ENCODE measurements at places on chromosomes 12 and 14.

GRCh38 chr12:778615-779014 is 26.2 kb downstream of the WNK1 start:
- no peak for DNase-seq

GRCh38 chr12:6769666-6770065 is 2.7 kb upstream of the LAG3 start:
- DNase-seq: no peak

GRCh38 chr14:57274551-57274950 is 5.8 kb downstream of the AP5M1 start:
- DNase-seq: no peak

DNA sequence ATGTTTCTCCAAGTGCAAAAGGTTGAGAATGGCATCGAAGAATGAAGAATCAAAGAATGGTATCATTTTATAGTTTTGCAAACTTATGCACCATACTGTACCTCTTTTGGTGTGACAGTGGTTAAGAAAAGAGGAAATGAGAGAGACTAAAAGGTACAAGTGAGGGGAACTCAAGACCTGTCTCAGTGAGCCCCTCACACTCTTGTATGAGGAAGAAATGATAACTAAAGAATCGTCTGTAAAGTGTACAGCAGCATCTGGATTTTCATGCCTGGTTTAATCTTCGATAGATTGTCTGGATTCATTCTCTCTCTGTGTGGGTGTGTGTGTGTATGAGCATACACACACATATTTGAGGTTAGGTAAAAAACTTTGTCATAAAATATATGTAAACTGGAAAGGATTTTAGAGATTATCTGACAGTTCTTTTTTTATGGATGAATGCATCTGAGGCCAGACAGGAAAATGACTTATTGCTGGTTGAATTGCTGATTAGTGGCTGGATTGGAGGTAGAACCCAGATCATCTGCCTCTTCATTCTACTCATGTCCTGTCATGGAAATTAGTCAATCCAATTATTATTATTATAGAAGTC is 16.0 kb upstream of the SLC38A2 start:
- no peak for DNase-seq

DNA sequence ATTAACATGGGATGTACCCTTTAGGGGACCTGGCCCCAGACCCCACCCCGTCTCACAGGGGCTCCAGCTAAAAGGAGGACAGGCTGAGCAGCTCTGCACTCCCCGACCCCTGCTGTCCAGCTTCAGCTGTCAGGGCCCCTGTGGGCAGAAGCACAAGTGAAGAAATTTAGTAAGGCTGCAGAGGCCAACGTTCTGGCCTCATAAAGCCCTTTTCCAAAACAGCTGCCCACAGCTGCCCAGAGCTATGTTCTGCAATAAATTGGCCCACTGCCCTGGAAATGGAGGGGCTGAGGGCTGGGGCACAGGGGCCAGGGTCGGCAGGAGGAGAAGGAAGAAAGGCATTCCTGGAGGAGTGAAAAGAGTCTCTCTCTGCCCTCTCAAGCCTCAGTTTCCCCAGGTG is 357.1 kb downstream of the BCL11B start:
- DNase-seq: no peak

DNA sequence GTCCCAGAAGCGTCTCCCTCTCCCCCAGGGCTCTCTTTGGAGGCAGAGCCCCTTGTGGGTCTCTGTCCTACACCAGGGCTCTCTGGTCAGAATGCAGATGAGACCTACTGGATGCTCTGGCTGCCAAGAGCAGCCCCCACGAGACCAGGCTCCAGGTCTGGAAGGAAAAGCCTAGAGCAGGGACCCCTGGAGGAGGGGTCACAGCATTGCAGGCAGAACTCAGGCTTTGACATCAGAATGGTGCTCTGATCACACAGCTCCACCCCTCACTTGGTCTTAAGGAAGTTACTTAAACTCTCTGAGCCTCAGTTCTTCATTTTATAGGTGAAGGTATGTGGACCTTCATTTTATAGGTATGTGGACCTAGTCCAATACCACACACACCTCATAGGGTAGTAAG is 83.1 kb downstream of the ARL6IP4 start:
- no peak for DNase-seq

DNA sequence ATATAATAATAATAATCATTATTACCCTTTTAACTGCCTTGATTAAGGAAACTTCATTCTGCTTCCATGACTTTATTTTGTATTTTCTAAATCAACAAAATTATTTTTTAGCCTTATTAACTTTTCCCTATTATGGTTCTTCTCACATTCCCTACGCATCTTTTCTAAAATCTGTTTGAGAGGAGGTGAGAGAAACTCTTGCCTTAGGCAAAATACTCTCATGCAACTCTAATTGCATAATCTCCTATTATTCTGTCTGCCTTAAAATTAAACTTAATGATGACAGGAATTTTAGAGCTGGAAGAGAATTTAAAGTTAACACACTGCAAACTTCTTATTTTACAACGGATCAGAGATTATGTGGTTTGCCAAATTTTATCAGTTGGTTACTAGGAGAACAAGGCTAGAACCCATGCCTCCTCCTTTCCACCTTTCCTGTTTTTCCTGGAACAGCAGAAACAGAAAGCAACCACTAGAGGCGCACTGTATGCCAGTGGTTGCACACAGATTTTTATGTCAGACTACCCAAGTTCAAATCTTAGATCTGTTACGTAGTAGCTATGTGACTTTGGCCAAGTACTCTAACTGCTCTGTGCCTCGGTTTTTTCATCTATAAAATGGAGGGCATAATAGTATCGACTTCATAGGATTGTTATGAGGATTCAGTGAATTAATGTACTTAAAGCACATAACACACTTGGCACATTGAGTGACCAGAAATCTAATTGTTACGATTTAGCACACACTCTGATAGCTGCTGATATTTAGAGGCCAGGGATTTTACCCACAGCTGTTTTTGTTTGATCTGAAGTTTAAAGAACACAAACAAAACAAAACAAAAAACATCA is 4.3 kb upstream of the BRMS1L start:
- no peak for DNase-seq

- no peak for DNase-seq
Measured at GRCh38 chr14:104016873-104017650, 68.4 kb upstream of the ASPG start.

GRCh38 chr12:131559517-131560516 is 151.1 kb upstream of the SFSWAP start:
- no peak for DNase-seq

GRCh38 chr12:38162013-38162412 is 154.6 kb upstream of the ALG10B start:
- no peak for DNase-seq

GRCh38 chr14:92613008-92613658 is 99.6 kb downstream of the RIN3 start:
- DNase-seq: peak; percentile 58

GRCh38 chr14:101557321-101557695 is 4.0 kb upstream of the DIO3 start:
- DNase-seq: no peak

GRCh38 chr12:105221583-105222283 is 14.2 kb downstream of the APPL2 start:
- no peak for DNase-seq

DNA sequence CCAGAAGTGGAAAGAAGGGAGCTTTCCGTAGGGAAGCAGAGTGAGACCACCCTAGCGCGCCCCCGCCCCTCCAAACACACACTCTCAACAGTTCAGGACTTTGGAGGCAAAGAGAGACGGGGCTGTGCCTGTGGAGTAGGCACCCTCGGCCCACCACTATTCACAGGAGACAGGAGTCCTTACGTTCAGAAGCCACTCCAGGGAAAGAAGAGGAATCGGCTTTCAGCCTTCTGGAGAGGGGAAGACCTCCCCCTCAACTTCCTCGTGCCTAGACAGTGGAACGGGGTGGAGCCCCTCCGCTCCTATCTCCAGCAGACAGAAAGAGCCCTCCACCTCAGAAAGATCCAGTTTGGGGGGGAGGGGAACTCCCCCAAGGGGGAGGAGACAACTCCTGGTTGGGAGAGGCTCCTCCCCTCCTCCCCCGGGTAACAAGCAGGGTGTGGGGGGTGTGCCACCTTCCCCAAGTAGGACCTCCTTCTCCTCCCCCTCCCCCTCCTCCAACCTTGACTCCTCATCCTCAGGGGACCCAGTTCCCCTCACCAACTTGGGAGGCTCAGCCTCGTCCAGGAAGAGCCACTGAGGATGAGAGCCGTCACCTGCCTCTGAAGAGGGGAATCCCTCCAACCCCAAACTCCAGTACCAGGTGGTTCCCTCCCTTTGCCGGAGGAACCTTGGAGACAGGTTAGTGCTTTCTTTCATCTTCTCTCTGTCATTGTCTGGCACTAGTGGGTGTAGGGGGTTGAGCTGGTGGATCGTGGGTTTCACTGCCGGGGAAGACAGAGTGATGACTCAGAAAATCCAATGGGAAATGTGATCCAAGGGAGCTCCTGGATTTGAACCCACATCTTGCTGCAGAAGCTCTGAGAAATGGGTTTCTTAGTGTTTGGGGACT is 883 bp downstream of the FOXJ2 start:
- no peak for DNase-seq

DNA sequence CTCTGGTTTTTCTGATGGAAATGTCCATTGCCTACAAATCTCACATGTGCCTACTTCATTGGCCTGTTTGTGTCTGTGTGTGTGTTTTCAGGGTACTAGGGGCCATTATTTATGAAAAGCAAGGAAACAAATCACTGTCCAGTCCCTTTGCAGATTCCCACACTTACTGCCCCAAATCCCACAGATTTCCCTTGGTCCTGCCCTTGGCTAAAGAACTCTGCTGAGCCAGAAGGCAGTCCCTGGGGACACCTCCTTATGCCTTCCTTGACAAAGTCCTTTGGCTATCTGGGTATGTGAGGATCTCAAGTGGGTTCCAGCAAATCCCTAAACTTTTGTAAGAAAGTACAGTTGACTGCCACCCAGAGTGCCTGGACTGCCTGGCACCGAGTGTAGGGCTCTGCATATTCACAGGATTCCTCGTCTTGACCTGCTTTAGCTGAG is 388.1 kb downstream of the BCAT1 start:
- DNase-seq: no peak

DNA sequence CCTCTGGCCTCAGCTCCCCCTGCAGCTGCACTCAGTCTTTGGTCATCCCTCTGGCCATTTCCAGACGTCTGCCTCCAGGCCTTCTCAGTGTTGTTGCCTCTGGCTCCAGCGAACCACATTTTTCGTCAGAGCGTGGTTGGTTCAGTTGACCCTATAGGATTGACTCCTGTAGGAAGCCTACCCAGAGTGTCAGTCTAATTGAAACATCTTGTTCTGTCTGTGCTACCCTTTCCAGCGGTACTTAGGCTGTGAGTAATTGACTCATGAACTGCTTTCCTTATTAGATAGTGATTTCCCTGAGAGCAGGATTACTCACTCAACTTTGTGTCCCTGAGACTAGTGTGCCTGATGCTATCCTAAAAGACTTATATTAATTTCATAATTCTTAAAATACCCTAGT is 373.2 kb downstream of the ATP23 start:
- DNase-seq: no peak

DNA sequence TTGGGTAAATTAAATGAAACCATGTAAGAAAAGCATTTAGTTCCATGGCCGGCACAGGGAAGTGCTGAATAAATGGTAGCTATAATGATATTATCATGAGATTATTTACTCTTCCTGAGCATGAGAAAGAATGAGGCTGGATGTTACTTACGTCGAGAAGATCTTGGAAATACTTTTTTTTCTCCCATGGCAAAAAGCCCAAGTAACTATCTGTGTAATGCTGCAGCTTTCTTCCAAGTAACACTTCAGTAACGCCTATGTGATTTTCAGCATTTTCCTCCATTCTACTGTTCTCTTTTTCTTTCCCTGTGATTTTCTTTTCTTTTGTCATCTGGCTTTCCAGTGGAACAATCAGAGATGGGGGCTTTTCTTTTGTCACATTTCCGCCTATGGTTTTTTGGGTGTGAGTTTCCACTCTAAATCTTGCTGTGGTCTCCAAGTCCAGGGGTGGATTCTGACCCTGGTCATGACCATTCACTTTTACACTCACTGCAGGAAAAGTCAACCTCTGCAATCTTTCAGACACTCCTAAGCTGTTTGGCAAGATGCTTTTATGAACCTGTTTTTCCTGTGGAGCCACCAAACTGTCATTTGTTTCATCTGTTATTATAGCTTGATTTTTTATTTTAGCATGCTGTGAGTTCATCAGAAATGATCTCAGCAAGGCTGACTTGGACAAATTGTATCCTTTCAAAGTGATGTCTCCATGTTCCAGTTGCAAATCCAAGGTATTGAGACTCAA is 25.0 kb upstream of the SYCP3 start:
- DNase-seq: no peak

- DNase-seq: no peak
Measured at GRCh38 chr12:5901416-5901815, 43.6 kb downstream of the ANO2 start.

DNA sequence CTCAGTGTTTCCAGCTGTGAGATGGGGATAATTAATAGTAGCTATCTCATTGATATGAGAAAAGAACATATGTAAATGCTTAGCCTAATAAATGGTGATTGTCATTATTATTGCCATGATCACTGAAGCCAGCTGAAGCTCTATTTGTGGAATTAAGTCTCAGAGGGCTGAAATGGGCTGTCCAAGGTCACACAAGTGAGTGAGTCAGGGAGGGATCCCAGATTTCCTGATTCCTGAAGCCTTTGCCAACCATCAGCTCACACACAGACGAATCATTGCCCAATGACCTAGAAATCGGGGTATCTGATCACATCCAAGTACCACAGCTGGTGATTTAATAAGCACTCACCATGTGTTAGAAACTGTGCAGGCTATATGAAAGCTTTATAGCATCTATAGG is 21.6 kb upstream of the TMEM229B start:
- no peak for DNase-seq

GRCh38 chr12:11949738-11950411 is 120.9 kb upstream of the BCL2L14 start:
- no peak for DNase-seq

DNA sequence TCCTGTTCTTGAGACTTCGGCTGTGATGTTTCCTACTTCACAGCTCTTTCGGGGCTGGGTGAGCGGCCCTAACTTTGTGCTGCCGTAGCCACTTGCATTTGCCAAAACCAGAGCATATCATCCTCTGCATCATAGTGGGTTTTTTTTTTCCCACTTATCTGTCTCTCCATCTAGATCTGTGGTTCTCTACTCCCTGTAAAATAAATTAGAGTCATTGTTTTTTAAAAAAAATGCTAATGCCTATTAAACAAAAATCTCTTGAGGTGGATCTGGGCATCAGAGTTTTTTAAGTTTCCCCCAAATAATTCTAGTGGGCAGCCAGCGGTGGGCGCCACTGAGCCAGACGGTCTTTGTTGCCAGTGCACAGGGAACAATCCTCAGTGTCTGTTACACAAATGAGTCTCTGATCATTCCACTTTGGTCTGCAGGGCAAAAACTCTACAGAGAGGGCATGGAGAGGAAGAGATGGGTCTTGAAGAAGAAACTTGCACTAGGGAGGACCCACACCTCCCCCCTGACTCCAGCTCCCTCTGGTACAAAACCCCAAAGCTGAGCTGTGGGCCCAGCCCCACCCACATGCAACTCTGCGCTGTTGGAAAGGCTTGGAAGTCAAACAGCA is 62.4 kb upstream of the BCL2L14 start:
- no peak for DNase-seq

DNA sequence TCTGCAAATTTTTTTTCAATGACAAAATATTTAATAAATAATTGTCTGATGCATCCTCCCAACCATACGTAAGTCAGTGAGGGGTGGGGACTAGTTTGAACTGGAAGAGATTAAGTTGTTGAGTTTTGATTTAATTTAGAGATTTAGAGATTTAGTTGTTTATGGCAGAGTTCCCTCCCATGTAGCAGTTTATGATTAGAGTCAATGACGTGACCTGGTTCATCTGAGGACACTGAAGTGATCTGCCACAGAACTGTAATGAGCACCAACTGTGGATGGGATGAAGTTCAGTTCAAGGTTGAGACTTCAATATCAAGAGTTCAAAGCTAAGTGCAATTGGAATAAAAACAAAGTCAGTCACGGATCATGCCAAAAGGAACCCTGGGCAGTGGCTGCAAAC is 609.3 kb downstream of the NOVA1 start:
- DNase-seq: no peak

All from stimulated activated CD8-positive, alpha-beta memory T cell treated with anti-CD3 and anti-CD28 coated beads, Interleukin-7, amount 100 ng/mL, for 1 hour (primary cell).